Hematopoietic multipotent progenitor cell treated with erythropoietin and hydrocortisone succinate and interleukin-3 and kit ligand, for 15 days (in vitro differentiated cells): ENCODE measurements at places on chromosomes 1 and 21.

DNA sequence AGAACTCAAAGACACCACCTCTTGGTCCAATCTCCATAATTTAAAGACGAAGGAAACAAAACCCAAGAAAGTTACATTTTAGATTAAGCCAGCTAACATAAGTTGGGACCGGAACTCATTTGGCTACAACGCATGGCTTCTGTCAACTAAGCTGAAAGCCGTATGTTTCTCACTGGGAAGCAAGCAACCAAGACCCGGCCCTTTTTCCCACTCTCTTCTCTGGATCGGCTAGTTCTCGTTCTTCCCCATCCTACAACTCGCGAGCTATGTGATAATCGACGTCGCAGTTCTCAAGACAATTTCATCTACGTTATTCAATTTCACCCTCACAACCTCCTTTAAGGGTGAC lies 601 bp downstream of the CCT8 start:
- peak; percentile 18 for DNase-seq

- DNase-seq: no peak
Measured at GRCh38 chr1:9476790-9477463, 62.3 kb upstream of the SLC25A33 start.

GRCh38 chr1:169200319-169200718 lies 93.8 kb downstream of the ATP1B1 start:
- DNase-seq: no peak

DNA sequence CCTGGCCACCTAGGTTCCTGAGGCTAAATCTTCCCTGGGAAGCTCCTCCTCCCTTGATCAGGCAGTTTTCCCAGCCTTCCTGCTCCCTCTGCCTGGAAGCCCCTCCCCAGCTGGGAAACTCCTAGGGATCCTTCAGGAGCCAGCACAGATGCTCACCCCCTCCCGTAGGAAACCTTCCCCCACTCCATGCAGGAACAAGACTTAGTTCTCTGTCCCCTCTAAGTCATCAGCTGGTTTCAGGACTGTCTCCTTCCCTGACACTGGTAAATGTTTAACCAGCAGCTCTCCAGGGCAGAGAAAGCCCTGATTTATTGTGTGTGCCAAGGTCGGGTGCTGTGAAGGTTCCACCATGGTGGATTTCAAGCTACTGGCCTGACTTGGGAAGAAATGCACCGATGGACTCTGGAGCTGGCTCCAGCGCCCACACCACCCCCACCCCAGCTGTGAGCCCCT lies 25.0 kb downstream of the TTC39A start:
- no peak for DNase-seq

GRCh38 chr1:36465731-36466369 lies 1.7 kb upstream of the MRPS15 start:
- no peak for DNase-seq

GRCh38 chr1:48602349-48602748 lies 130.3 kb upstream of the SPATA6 start:
- no peak for DNase-seq
